ENCODE measurements at places on chromosomes 16 and 17. TPM values are rescaled to one million over a fixed set of nuclear protein-coding genes. Genes with fewer than 3 reads are reported as not detected.

DNA sequence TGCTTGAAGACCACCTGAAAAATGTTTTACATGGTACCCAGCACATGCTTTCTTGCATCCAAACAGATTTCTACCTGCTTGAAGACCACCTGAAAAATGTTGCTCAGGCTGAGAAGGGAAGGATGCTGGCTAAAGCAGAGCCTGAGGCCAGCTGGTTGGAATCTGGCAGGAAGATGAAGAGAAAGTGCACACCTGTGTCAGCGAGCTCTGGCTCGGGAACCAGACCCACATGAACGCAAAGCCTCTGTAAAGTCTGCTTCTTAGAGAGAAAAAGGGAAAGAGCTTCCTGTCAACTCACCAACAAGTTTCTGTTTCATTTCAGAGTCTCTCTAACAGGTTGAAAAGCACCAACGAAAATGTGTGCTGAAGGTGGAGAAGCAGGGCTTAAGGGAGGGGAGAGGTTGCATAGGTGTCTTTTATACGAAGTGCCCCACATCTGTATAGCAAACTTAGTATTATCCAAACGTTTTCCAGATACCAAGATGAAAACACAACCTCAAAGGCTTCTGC is 226.0 kb downstream of the TOX3 start:
- DNase-seq = no peak

- no peak for DNase-seq
Measured at GRCh38 chr17:41530062-41531048, 2.2 kb upstream of the KRT19 start.

GRCh38 chr16:10738231-10739077 is 5.2 kb upstream of the NUBP1 start:
- no peak for DNase-seq

DNA sequence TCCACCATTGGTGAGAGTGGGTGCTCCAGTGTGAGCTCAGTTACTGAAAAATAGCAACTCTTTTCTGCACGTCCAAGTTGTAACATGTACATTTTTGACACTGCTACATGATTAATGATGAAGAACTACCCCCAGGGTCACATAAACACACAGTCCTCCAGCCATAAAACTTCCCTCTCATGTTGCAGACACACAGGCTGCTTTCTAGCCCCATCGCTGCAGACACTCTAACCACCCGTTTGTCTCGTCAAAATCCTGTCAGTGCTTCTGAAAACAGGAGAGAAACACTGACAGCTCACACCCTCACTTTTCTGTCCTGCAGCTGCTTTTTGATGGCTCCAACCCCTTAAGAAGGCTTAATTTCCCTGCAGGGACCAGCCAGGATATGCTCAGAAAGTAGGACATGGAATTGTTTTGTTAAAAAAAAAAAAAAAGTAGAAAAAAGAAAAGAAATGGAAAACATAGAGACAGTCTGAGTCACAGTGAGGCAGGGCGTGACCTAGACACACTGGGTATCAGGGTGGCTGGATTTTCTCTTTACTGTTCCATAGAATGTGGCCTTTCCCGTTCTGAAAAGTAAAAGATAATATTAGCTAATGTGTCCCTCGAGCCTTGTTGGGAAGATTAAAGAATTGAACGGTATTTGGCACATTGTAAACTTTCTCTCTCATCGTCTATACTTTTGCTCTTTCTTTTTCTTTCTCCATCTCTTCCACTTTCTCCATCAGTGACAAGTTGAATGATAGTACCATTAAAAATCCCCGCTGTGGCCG is 20.7 kb upstream of the CCL5 start:
- DNase-seq = peak; percentile 65

GRCh38 chr17:82710499-82711232 is 5.8 kb upstream of the FN3KRP start:
- no peak for DNase-seq

SGCA gene
- 1.3 TPM for polyA plus RNA-seq

KRTAP4-16 gene
- polyA plus RNA-seq = not detected

RAB34 gene
- polyA plus RNA-seq = 178 TPM

DNA sequence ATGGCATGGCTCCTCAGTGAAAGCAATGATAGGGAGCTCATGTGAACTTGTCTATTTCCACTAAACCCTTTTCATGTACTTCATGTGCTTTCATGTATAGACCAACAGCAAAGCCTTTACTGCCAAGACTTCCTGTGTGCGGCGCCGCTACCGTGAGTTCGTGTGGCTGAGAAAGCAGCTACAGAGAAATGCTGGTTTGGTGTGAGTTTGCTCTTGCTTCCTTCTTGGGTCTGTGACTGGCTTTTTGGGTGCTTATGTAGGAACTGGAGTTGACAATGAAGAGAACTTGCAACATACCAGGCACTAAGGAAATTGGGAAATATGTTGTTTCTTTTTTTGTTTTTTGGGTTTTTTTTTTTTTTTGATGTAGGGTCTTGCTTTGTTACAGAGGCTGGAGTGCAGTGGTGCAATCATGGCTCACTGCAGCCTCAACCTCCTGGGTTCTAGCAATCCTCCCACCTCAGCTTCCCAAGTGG is 5.7 kb downstream of the SNX11 start:
- no peak for DNase-seq

DNA sequence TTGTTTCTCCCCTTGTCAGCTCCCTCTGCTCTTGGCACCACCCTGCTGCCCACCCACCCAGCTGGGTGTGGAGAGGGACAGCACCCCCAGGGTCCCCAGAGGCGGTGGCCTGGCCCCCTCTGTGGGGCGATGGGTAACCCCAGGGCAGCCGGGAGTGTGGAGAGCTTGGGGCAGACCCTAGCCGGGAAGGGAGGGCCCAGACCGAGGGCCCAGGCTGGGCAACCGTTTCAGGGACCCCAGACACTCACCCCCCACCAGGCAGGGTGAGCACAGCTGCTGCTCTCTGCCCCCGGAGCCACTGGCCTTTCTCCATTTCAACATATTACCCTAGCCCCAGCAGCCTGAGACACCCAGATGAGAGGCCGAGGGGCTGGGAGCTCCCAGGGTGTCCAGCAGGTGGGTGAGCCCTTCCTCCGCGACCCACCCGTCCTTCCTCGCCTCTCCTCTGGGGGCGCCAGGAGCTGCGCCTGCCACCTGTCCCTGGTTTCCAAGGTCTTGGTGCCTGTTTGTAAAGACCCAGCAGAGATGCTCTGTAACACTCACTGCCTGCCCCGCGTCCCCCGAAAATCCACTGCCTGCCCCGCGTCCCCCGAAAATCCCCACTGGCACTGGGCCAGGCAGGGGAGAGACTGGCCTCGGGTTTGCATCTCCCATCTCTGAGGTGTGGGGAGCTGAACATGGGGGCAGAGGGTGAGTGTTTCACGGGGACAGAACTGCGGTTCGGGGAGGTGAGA is 45.4 kb downstream of the BAHCC1 start:
- DNase-seq = no peak

- no peak for DNase-seq
Measured at GRCh38 chr16:62732092-62732491, 695.9 kb upstream of the CDH8 start.

DLG4 gene
- polyA plus RNA-seq = 35.3 TPM

Data from renal pelvis (tissue), 12 donors.